ENCODE measurements at places on chromosomes 5 and 9. TPM values are rescaled to one million over a fixed set of nuclear protein-coding genes. Genes with fewer than 3 reads are reported as not detected.
A peak's percentile ranks its signal among the peaks of the same experiment; 100 is the strongest.

ARHGEF28 gene
- polyA plus RNA-seq, result not detected

DNA sequence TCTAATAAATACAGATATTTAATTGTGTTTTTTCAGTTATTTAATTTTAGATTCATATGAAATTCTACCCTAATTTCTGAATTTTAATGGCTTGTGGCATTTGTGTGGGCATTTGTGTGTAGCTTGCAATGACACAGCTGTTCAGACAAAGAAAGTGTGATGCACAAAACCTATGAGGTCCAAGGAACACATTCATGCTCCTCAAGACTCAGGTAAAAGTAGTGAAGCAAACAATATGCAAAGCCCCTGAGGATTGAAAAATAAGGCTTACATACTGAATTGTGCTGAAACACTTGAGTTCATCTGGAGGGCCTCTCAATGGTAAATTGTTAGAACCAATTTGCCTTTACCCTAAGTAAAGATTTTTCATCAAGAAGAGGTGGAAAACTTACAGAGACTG is 28.1 kb downstream of the IL7R start:
- H3K27ac ChIP-seq, result no peak overlapping the region
- no peaks in the 10 kb centered on the region for H3K36me3 ChIP-seq
- H3K27me3 ChIP-seq, result no peaks in the 10 kb centered on the region
- peaks cover 19% of the 10 kb centered on the region for H3K4me1 ChIP-seq

DNA sequence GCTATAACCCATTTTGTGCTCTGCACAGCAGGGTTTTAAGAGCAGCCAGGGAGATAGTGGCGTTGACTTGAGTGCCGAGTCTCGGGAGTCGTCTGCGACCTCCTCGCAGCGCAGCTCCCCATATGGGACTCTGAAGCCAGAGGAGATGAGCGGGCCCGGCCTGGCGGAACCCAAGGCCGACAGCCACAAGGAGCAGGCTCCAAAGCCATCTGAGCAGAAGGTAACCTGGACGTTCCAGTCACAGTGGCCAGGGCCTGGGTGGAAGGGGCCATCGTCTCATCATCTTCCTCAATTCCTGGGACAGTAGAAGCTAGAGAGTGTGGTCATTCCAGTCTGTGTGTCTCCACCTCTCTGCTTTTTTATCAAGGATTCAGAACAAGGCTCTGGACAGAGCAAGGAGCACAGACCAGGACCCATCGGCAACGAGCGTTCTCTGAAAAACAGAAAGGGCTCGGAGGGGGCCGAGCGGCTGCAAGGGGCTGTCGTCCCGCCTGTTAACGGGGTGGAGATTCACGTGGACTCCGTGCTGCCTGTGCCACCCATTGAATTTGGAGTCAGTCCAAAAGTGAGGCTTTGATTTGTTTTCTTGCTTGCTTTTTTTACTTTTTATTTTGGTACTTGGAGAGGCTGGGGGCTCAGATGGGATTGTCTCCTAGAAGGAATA is 20.2 kb upstream of the POMT1 start:
- peak overlapping the region; percentile 27 for H3K27ac ChIP-seq
- H3K4me3 ChIP-seq, result no peak overlapping the region
- peaks cover 12% of the 10 kb centered on the region for H3K36me3 ChIP-seq
- H3K4me1 ChIP-seq, result peaks cover 4% of the 10 kb centered on the region

DNA sequence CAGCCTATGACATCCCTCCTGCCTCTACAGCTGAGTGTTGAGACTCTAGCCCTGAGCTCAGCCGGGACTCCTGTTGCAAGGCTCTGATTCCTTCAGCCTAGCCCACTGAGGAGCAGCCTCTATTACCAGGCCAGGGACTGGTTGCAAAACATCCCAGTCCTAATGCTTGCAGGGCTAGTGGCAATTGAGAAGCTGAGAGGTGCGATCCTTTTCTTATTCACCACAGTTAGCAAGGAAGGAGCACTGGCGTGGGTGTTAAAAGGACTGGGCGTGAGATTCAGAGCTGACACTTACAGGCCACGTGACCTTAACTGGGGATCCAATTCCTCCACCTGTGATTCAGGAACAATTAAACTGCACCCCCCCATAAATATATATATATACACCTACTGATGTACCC is 58.8 kb downstream of the GARNL3 start:
- DNase-seq, result no peak
- H3K27ac ChIP-seq, result no peak overlapping the region
- no peak overlapping the region for H3K4me3 ChIP-seq
- H3K4me1 ChIP-seq, result peaks cover 5% of the 10 kb centered on the region
- peaks cover 2% of the 10 kb centered on the region for H3K27me3 ChIP-seq

GRCh38 chr5:139094154-139095131 is 103.7 kb downstream of the SIL1 start:
- no peak for DNase-seq
- peaks cover 1% of the 10 kb centered on the region for H3K36me3 ChIP-seq
